ENCODE measurements at places on chromosomes 1 and 21.

GRCh38 chr1:89703469-89703868 lies 70.5 kb downstream of the LRRC8C start:
- DNase-seq = no peak

GRCh38 chr1:220575718-220576497 lies 48.0 kb downstream of the MARK1 start:
- no peak for DNase-seq

DNA sequence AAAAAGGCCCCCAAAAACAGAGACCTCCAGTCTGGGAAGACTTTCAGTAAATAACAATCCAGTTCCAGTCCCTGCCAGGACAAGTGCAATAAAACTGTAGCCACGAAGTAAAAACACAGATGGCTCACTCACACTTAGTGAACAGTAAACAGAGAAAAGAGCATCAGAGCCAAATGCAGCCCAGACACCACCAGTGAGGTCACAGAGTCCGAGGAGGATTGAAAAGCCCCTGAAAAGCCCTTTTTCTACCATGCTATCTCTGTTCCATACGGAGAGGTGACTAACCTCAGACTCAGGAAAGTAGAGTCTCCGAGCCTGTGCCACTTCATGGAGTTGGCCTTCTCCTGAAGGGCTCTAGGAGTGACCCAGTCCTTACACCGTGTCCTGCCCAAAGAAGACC lies 84.5 kb downstream of the COLGALT2 start:
- DNase-seq = no peak

DNA sequence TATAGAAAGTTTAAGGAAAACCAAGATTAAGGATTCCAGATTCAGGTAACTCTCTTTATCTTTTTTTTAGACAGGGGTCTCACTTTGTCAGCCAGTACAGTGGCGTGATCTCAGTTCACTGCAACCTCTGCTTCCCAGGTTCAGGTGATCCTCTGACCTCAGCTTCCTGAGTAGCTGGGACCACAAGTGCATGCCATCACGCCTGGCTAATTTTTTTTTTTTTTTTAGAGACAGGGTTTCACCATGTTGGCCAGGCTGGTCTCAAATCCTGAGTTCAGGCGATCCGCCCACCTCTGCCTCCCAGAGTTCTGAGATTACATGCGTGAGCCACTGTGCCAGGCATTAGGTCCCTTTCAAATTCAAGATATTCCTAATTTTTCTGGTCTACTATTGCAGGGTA lies 15.9 kb downstream of the LZIC start:
- DNase-seq = no peak

- DNase-seq = no peak
Observed at GRCh38 chr1:22828484-22829308, 118.1 kb downstream of the EPHB2 start.

- no peak for DNase-seq
Observed at GRCh38 chr1:227318853-227319607, 738 bp upstream of the CDC42BPA start.

DNA sequence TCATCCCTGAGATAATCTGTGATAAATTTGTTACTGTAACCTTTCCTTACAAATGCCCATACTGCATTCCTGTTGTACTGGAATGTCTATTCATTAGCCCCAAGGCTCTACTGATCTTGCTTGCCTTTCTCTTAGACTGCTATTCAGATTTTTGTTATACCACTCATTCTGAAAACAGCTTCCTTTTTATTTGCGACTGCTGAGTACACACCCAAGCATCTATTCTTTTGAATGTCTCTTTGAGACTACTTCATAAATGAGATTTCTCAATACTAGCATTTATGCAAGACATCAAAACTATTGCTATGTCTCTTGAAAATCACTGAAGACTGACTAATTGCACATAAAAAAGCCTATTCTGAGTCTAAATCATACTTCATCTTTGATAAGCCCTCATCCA lies 38.6 kb downstream of the DENND1B start:
- no peak for DNase-seq

DNA sequence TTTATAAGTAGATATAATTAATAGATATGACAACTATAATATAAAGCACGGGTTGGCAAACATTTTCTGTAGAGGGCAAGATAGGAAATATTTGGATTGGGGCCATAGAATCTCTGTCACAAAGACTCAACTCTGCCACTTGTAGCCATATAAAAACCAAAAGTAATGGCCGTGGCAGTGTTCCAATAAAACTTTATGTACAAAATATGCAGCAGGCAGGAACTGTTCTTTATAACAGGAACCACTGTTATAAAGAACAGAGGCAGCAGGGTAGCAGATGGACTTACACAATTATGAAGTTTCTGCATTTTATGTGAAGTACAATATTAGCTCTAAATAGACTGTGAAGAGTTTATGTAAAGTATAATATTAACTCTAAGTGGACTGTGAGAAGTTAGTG lies 16.9 kb upstream of the QSOX1 start:
- DNase-seq = no peak

DNA sequence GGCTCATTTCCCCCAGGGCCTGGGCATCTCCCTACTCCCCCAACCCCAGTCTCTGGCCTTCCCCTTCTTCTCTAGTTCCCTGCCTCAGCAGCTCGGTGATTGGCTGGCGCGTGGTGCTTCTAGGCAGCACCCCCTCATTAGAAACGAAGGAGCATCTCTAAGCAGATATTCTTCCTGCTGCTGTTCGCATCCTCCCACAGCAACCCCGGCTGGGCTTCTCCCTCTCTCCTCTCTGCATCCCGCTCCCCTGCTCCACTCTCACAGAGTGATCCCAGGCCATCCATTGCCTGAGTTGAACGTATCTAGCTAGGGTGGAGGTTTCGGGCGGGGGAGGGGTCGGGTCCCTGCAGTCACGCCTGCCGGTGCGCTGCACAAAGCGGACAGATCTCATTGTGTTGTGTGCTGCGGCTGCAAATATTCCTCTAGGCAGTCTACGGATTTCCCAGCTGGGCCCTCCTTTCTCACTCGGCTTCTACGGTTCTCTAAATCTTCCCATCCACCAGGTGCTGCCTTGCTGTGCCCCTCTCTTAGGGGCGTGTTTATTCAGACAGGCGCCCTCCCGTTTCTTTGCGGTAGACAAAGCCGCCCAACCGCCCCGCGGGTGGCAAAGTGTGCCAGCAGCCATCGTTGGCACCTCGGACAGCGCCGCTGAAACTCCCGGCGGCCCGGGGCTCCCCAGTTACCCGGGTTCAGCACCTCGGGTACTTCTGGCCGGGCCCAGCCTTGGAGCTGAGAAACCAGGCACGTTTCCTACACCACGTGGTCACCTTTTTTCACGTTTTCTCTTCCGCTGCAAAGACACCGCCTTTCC lies 2.2 kb downstream of the CACNA1E start:
- DNase-seq = no peak

DNA sequence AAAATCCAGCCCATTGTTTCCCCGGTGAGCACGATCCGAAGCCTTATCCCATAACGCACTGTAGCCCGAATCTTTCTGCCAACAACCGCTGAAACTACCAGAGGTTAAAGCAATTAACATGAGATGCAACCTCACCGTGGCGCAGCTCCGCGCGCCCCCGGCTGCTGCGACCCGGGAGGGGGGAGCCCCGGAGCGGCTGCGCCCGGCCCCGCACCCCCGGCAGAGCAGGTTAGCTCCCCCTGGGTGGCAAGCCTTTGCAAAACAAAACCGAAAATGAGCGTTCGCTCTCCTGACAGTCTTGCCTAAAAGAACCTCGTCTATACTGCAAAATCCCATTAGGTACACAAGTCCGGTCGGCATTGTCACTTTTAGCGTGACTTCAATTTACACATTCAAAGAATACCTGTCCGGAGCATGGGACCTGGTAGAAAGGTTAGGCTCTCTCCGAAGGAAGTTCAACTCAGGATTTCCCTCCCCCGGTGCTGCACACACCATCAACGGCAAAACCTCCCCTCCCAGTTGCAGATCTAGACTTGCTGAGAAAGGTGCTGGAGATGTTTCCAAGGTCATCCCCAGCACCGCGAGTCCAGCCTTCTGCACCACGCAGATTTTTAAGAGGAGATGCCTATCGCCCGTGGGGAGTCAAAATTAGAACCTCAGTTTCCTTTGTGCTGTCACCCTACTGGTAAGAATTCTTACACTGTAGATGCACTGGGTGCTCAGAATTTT lies 107.5 kb downstream of the ZNF281 start:
- peak; percentile 37 for DNase-seq

- no peak for DNase-seq
Observed at GRCh38 chr1:7490576-7490975, 280.5 kb upstream of the VAMP3 start.

DNA sequence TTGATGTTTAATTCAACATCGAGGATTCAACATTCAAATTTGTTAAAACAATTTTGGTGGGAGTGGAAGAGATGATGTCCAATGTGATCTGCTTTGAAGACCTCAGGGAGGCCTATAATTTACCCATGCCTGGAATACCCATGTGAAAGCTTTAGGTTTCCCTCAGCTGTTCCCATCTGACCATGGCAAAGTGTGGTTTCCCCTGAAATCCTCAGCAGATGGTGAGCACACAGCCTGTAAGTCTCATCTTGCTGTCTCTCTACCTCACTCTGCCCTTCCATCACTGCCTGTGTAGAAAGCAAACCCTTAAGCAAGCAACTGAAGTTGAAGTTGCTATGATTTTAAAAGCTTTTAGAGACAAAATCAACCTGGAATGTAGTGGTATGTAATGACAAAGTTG lies 80.1 kb upstream of the ATF3 start:
- no peak for DNase-seq

DNA sequence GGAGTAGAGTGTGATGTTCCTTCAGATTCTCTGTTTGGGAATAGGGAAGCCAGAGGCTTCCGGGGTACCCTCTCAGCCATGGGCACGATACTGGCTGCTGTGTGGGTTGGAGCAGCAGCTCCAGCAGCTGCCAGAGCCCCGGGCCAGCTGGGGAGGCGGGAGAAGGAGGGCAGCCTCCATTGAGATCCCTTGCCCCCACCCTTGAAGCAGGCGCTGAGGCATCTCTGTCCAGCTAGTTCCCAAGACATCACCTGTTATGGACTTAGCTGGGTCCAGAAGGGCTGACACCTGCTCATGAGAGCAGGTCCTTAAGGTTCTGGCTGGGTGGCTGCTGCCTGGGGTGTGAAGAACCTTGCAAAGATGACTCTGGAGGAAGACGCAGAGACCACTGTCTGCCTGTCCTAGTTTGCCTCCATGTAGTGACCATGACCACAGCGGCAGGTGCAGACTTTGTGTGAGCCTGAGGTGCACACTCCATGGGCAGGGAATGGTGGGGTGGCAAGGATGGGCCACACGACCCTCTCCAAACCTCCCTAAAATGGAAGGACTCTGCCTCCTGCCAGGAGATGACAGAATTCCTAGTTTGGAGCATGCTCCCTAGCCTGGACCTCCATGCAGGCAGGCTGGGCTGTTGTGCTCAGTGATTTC lies 222.6 kb upstream of the C1orf174 start:
- DNase-seq = no peak

DNA sequence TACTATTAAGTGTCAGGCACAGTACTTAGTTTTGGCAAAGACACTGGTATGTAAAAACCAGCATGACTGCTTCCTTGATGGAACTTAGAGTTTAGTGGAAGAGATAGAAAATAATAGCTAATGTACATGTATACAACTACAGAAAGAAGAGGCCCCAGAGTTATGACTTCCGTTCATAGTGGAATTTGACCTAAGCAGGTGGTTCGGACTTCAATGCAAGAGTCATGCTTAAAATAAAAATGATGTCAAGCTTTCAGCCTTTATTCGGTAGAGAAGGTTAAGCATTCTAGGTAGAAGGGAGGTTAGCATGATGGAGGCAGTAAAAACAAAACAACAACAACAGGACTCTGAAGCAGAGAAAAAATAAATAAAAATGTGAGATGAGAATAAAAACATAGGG lies 165.9 kb downstream of the KCNT2 start:
- no peak for DNase-seq

GRCh38 chr1:33346927-33347649 lies 26.2 kb upstream of the A3GALT2 start:
- DNase-seq = no peak

DNA sequence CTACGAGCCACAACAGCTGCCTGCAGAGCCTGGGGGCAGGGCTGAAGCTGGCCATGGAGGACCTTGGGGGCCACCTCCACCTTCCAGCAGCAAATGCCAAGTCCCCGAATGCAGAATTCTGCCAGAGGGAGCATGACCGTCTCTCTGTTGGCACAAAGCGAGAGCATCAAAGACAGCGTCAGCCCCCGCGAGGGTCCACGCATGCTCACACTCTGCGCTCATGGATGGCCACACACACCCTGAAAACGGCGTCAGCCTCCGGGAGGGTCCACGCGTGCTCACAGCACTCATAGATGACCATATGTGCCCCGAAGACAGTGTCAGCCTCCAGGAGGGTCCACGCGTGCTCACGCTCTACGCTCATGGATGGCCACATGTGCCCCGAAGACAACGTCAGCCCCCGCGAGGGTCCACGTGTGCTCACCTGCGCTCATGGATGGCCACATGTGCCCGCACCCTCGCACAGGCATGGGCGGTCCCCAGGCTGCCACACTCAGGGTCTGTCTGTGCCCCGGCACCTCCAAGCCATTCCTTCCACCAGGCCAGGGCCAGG lies 46.5 kb downstream of the MORN1 start:
- no peak for DNase-seq

- no peak for DNase-seq
Observed at GRCh38 chr1:182841368-182841988, 2.3 kb downstream of the DHX9 start.

DNA sequence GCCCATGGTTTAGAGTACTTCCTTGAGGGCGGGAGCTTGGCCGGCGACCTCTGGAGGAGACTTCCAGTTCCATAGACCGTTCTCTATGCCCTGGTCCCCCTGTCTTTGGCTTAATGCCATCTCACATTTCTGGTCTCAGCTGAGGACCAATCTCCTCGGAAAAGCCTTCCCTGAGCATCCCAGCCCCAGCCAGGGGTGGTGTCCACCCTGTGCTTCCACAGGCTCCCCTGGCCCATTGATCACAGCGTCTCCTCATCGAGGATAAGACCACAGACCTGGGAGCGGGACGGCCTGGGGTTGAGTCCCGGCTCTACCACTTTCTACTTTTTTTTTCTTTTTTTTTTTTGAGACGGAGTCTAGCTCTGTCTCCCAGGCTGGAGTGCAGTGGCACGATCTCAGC lies 14.5 kb downstream of the WNT4 start:
- DNase-seq = no peak

- no peak for DNase-seq
Observed at GRCh38 chr1:227741166-227741870, 6.1 kb downstream of the SNAP47 start.
